ENCODE measurements at places on chromosomes 2 and 18.

GRCh38 chr18:67515942-67516538 lies 480 bp downstream of the DSEL start:
- H3K4me1 ChIP-seq: peaks cover 9% of the 10 kb centered on the region
- peak; percentile 22 for DNase-seq
- no peaks in the 10 kb centered on the region for H3K36me3 ChIP-seq
- no peaks in the 10 kb centered on the region for H3K27me3 ChIP-seq
- peak overlapping the region; percentile 89 for H3K27ac ChIP-seq

DNA sequence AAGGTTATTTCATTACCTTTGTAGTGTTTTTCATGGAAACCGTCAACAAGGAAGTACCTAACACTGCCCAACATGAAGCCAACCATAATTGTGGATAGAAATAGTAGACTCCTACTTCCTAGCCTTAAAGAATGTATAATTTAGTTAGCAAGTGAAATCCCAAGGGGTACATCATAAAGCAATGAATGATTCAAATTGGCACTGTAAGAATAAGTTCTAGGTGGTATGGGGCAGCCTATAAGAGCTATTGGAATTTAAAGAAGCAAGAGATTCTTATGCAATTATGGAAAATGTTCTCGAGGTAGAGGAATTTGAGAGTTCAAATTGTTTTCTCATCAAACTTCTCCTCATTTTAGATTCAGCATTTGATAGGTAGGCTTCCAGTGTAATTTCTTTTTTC lies 157.9 kb downstream of the FMNL2 start:
- H3K27ac ChIP-seq: peak overlapping the region; percentile 11
- no peak for DNase-seq
- H3K27me3 ChIP-seq: no peaks in the 10 kb centered on the region
- peaks cover 65% of the 10 kb centered on the region for H3K4me1 ChIP-seq
- H3K36me3 ChIP-seq: no peaks in the 10 kb centered on the region
- H3K4me3 ChIP-seq: no peak overlapping the region

- peaks cover 23% of the 10 kb centered on the region for H3K4me1 ChIP-seq
- H3K27me3 ChIP-seq: no peaks in the 10 kb centered on the region
- DNase-seq: no peak
- no peaks in the 10 kb centered on the region for H3K36me3 ChIP-seq
Observed at GRCh38 chr2:109285244-109285651, 156.2 kb downstream of the SH3RF3 start.

GRCh38 chr2:172440795-172441194 lies 13.4 kb downstream of the ITGA6 start:
- no peak for DNase-seq
- no peak overlapping the region for H3K27ac ChIP-seq
- H3K27me3 ChIP-seq: no peaks in the 10 kb centered on the region
- H3K4me3 ChIP-seq: no peak overlapping the region

- no peaks in the 10 kb centered on the region for H3K27me3 ChIP-seq
- no peak overlapping the region for H3K27ac ChIP-seq
- DNase-seq: no peak
Observed at GRCh38 chr2:73103018-73103542, 9.7 kb downstream of the RAB11FIP5 start.

DNA sequence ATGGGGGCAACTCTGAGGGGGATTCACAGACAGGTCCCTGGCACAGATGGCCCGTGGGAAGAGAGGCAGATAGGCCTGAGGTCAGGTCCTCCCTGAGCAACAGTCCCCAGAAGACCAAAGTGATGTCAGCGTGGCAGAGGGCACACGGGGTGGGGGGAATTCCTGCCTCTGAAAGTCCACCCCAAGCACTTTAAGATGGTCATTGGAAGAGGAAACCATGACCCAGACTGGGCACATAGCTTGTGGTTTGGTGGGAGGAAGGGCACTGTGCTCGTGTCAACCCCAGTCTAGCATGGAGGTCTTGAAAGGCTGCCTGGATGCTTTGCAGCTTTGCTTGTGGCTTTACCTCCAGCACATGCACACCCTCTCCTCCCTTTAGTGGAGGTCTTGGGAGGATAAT lies 38.0 kb upstream of the SIX2 start:
- H3K27me3 ChIP-seq: no peaks in the 10 kb centered on the region
- no peaks in the 10 kb centered on the region for H3K4me1 ChIP-seq
- no peak for DNase-seq
- no peak overlapping the region for H3K4me3 ChIP-seq

GRCh38 chr2:44975571-44976450 lies 33.4 kb downstream of the SIX2 start:
- DNase-seq: no peak
- H3K36me3 ChIP-seq: no peaks in the 10 kb centered on the region
- H3K27ac ChIP-seq: no peak overlapping the region
- H3K27me3 ChIP-seq: no peaks in the 10 kb centered on the region
- no peak overlapping the region for H3K4me3 ChIP-seq
- no peaks in the 10 kb centered on the region for H3K4me1 ChIP-seq

DNA sequence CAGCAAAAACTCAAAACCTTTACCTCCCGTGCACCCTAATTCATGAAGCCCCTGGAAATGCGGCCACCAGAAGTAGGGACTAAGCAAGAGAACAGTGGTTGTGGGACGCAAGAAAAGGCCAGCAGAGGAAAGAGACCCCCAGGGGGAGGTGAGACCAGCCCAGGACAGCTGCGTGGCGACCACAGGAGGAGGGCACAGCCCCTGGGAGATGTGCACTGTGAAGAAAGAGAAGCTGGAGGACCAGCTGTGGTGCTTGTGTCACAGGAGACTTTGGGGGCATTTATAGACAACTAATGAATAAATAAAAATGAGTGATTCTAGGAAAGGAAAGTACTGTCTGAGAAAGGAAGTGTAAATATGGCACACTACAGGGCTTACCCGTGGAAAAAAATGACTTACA lies 263.8 kb downstream of the EIPR1 start:
- H3K4me1 ChIP-seq: no peaks in the 10 kb centered on the region
- DNase-seq: no peak
- H3K27me3 ChIP-seq: no peaks in the 10 kb centered on the region
- H3K36me3 ChIP-seq: no peaks in the 10 kb centered on the region
- no peak overlapping the region for H3K4me3 ChIP-seq
- H3K27ac ChIP-seq: no peak overlapping the region

All from thoracic aorta (tissue), 2 donors.